ENCODE measurements at places on chromosomes 3 and 15.

- no peak for DNase-seq
These were observed 48.6 kb downstream of the SLC12A8 start for GRCh38 chr3:125163739-125164601.

DNA sequence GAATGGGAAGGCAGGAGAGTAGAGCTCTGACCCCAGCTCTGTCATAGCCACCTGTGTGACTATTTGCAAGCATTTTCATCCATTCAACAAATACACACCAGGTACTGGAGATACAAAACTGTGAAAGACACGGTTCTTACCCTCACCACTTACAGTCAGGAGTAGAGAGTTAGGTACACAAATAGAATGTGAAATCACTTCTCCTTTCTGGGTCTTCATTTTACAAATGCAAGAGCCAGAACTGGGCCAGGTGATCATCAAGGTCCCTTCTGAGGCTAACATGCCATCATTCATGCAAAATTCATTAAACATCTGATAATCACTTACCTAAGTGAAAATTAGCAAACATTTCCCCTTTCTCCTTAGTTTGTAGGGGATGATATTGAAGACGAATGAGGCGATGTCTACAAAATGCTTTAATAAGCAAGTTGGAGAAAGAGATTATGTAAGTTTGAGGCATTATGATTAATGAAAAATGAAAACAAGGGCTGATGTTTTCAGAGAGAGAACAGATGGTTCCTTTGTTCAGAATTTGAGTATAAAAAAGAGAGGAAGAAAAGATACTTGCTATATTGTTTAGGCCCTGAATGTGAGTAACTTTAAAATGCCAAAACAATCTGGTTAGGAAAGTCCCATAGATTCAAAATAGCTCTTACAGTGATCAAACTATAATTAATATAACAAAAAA is 88.6 kb downstream of the LPP start:
- DNase-seq, result no peak

DNA sequence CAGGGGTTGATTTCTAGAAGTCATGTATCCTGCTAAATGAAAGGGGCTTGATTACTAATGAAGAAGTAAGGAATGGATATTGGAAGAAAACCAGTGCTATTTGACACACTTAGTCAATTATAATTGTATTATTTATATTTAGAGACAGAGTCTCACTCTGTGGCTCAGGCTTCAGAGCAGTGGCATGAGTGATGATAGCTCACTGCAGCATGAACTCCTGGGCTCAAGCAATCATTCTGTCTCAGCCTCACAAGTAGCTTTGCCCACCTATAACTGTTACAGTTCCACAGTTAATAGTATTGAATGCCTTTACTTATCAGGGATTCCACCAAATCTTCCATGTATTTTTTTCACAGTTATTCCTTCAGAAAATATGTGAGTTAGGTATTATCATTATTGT is 432.0 kb upstream of the TGFBR2 start:
- no peak for DNase-seq

DNA sequence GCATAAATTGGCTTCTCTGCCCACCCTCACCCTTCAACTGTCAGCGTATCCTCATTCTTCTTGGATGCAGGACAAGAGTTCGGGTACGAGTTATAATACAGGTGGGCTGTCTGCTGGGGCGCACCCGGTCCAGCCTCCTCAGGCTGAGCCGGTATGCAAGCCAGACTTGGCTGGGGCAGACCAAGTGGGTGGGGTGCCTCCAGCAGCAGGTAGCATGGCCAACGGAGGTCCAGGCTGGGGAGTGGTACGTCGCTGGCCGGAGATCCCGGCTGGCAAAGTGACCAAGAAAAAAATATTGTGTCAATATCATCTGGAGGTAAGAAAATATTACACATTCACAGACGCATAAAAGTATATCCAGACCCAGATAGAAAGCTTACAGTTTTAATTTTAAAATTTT is 45.6 kb downstream of the GATM start:
- no peak for DNase-seq

- DNase-seq, result no peak
These were observed at the start of gene CSPG4 for GRCh38 chr15:75712668-75713337. Gene CSPG4, minus strand, starts transcription at chr15:75712848. Its CDS starts 93 bp downstream, at chr15:75712755.

DNA sequence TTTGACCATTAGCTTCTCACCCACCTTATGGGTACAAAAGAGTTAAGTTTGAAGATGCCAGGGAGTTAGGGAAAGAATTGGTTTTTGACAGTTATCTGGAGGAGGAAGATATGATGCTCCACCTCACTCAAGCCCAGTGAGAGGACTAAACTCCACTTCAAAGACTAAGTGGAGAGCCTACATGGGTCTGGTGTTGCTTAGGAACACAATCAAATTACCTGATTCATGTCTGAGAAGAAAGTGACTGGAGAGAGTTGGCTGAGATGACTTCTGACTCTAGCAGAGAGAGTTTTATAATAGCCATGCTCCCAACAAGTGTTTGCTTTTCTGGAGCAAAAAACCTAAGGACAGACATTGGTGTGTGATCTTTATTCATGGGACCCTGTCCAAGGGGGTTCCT is 43.3 kb downstream of the SUCNR1 start:
- DNase-seq, result no peak

DNA sequence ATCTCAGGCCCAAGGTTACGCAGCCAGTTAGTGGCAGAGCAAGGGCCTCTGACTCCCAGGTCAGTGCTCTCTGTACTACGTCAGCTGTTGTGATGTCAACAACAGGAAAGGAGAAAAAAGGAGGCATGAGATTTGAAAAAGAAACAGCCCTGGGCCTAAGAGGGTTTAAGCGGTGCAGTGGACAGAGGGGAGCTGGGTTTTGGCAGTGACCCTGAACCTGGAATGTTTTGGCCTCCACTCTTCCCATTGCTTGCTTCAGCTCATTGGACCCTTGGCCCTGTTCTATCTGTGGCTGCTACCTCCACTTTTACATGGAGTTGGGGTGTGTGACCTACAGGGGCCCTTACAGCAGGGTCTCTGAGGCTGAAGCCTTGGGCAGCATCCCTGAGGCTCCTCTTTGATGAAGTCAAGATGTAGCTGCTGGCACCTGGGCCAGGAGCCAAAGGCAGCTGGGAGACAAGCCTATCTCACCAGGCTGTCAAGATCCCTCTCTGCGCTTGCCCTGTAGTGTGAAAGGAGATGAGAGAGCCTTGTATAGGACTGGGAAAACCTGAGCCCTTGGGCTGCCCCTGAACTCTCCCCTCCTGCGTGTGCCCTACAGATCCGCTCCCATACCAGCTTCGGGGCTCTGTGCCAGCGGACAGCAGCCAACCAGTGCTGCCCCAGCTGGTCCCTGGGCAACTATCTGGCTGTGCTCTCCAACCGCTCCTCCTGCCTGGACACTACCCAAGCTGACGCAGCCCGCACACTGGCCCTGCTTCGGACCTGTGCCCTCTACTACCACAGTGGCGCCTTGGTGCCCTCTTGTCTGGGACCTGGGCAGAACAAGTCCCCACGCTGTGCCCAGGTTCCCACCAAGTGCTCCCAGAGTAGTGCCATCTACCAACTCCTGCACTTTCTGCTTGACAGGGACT is 8.7 kb downstream of the DISP2 start:
- no peak for DNase-seq

DNA sequence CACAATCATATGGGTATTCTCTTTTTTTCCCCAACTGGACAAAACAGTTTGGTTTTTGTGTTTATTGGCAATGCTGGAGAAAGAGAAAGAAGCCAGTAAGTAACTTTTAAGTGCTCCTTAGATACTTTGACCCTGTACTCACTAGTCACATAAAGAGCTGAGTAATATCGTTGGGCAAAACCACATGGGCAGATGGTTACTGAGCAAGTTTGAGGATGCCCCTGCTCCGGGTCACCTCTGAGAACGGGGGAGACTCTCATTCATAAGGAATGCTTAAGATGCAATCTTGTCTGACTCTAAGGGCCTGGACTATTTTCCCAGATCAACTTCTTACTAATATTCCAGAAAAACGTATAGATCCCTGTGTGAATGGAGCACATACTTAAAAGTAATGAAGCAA is 106.4 kb upstream of the SLC2A2 start:
- no peak for DNase-seq

Measured in activated CD4-positive, alpha-beta T cell treated with anti-CD3 and anti-CD28 coated beads, Interleukin-2, amount 50 U/mL, for 48 hours (primary cell).